DMS79 treated with DMSO at 0.1 percent for 48 hours (cell line): ENCODE measurements at places on chromosomes 2 and 18.
A peak's percentile ranks its signal among the peaks of the same experiment; 100 is the strongest.

GRCh38 chr2:43950383-43951008, 45.3 kb downstream of the LRPPRC start:
- peak; percentile 21 for DNase-seq

DNA sequence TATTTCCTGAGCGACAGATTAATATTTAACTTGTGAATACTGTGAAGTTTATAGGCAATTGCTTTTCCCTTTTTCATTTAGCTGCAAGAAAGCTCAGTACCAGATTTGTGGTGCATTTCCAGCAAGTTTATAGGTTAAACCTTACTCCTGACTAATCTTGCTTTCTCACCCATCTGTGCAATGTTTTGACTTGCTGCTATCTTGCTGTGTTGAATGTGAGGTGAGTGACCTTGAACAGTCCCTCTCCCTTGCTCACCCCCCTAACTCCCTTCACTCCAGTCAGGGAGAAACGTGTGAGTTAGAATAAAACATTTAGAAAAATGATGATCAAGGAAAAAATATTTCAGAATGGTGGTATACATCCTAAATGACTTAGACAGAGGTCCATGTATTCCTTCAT, 39.8 kb upstream of the PARD3B start:
- DNase-seq: no peak

GRCh38 chr2:70425682-70426301, 123.9 kb upstream of the FAM136A start:
- no peak for DNase-seq

DNA sequence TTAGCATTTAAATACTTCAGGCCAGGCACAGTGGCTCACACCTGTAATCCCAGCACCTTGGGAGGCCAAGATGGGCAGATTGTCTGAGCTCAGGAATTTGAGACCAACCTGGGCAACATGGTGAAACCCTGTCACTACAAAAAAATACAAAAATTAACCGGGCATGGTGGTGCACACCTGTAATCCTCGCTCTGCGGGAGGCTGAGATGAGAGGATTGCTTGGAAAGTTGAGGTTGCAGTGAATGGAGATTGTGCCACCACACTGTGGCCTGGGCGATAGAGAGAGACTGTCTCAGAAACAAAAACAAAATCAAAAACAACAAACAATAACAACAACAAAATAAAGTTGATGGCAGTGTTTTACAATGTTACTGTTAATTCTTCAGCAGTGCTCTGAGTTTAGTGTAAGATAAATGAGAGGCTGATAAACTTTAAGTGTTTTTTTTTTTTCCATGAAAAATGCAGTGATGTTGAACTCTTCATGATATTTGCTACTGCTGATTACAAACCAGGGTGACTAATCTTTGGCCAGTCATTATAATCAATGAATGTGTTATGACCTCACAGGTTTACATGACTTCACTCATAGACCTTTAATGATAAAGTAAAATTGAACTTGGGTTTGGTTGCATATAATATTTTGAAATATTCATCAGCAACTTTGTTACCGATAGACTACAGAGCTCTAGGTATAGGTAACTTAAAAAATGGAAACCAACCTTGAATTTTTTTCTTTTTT, 2.5 kb downstream of the ITGAV start:
- DNase-seq: no peak

DNA sequence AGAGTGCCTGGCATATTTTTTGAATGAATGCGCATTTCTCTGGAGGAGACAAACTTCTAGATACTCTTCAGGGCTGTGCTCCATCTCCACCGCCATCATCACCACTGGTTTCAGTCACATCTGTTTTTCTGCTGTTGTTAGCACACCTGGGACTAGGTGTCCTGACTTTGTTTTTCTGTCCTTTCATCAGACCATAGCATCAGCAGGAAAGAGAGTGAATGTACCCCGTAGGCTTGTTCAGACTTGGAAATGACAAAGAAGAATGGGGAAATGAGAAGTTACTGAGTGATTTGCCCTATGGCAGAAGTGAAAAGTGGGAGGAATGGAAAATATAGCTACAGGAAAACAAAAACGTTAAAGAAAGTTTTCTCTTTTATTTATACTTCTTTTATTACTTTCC, 965.2 kb upstream of the FANCL start:
- DNase-seq: no peak

GRCh38 chr18:76573325-76574025, 78.4 kb upstream of the ZNF516 start:
- no peak for DNase-seq

GRCh38 chr2:75459565-75460310, 101.0 kb downstream of the EVA1A start:
- no peak for DNase-seq

DNA sequence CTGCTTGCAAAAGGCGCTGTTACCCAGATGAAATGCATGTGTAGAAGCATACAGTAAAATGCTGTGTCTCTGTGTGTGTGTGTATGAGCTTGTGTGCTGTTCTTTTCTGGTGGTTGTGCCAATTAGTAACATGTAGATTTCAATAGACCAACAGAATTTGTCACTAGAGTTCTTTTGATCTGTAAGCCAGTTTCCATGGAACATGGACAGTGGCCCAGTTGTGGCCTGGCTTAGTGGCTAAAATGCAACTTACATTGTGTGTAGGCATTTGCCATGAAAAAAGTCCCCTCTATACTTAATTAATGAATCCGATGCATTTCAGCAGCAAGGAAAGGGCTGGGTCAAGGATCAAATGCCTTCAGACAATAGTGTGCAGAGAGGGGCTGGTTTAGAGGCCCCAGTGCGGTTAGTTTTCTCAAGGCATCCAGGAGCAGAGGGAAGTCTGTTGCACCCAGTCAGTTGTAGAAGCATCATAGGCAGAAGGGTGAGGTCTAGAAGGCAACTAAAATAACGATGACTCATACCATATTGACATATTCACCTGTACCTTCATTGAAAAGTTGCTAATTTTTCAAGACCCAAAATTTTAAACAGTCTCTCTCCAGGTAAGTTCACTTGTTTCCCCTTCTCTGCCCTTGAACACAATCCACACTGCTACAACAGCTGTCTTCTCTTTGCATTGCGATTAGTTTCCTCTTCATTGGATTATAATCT, 366.9 kb upstream of the SPRED2 start:
- no peak for DNase-seq

DNA sequence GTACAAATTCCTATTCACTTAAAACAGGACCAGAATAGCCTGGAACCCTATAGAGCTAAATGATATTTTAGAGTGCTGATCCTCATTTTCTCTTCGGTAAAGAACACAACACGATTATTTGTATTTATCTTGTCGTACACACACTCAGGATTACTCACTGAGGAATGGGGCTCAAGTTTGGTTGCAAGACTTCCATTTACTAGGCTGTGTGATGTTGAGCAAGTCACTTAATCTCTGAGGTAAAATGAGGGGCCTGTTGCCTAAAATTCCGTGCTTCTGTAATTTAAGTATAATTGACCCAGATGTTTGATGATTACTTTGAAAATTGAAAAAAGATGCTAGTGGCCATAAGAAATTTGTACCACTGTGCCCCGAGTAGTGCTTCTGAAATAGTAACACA, 42.6 kb upstream of the MAP4K3 start:
- DNase-seq: no peak

- DNase-seq: no peak
Measured at GRCh38 chr2:16687222-16687621, 21.6 kb upstream of the CYRIA start.

DNA sequence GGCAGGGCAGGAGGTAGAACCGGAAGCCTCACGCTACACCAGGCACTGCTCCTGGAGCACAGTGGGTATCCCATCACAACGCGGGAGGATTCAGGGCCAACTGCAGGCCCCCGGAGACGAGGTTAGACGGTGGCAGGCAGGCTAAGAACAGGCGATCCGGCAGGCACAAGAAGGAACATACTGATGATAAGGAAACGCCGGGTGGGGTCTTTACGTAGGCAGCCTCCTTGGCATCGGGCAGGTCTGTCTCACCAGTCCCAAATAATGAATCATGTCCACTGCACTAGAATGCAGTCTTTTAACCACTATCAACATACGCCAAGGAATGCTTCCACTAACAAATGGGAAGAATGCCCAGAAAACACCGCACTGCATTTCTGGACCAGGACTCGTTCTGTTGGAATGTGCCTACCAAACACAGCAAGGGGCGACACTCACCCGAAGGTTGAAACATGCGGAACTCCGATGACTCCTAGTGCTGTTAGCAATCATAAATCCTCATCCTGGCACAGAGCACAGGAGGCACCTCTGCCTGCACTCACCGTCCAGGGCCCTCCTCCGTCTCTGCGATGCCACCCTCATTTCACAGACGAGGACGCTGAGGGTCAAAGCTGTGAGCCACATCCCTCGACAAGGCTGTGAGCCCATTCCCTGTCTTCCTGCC, 35.2 kb downstream of the ZNF516 start:
- no peak for DNase-seq

- no peak for DNase-seq
Measured at GRCh38 chr18:767084-767882, 44.8 kb downstream of the YES1 start.

- DNase-seq: no peak
Measured at GRCh38 chr2:197152451-197153228, 157.9 kb downstream of the ANKRD44 start.

- DNase-seq: no peak
Measured at GRCh38 chr2:24861500-24861899, 58.5 kb downstream of the ADCY3 start.

DNA sequence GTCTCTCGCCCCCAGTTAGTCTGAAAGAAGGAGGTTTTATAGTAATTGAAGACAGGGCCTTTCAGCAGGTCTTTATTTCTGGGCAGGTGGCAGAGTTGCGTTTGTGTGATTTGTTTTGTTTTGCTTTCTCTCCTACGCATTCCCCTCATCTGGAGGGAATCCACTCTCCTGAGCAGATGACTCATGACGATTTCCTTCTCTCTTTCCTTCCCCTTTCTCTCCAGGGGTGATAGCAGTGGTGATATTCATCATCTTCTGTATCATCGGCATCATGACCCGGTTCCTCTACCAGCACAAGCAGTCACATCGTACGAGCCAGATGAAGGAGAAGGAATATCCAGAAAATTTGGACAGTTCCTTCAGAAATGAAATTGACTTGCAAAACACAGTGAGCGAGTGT, 888.8 kb downstream of the CNTNAP5 start:
- DNase-seq: no peak

- DNase-seq: no peak
Measured at GRCh38 chr2:68124321-68124720, 33.4 kb upstream of the PNO1 start.

GRCh38 chr18:70036771-70037347, 89.2 kb upstream of the CD226 start:
- no peak for DNase-seq
